Glomerular endothelial cell (primary cell): ENCODE measurements at places on chromosomes 6 and 20.

- DNase-seq = no peak
These were observed 705.9 kb downstream of the PTPRT start for GRCh38 chr20:42483730-42484303.

GRCh38 chr20:46359233-46359751, 47.1 kb downstream of the ELMO2 start:
- no peak for DNase-seq

GRCh38 chr6:7505189-7505699, 36.2 kb upstream of the DSP start:
- DNase-seq = no peak

DNA sequence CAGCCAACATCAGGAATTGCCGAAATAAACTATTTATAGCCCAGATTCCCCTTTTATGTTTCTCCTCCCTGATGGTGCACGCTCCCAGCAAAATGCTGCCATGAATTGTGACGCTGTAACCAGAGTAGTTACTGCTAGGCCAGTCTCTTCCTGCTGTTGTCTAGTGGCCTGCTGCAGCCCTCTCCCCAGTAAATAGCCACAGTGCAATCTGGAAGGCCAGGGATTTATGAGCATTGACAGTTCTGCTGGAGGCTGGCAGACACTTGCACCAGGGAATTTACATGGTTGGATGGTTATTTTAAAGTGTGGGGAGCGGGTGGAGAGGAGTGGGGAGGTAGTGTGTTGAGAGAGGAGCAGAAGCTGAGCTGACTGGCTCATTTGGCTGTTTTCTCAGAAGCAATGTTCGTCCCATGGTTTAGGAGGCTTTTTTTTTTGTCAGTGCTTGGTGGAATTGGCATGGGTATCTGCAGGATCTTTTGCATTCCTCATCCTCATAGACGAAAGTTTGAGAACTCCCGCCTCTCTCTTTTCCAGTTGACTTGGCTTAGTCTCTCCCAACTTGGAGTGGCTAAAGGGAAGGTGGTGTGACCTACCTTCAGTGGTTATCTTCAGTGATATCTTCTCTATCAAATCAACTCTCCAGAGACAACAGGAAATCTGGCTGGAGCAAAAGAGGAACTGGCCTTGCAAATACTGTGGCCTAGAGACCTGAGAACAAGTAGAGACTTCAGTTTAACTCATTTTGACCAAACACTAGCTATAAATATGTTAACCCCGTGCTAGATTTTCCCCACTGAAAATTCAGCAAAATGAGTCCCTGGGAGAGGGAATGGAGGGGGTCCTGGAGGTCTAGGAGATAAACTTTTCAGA, 99.3 kb upstream of the VSTM2L start:
- no peak for DNase-seq

DNA sequence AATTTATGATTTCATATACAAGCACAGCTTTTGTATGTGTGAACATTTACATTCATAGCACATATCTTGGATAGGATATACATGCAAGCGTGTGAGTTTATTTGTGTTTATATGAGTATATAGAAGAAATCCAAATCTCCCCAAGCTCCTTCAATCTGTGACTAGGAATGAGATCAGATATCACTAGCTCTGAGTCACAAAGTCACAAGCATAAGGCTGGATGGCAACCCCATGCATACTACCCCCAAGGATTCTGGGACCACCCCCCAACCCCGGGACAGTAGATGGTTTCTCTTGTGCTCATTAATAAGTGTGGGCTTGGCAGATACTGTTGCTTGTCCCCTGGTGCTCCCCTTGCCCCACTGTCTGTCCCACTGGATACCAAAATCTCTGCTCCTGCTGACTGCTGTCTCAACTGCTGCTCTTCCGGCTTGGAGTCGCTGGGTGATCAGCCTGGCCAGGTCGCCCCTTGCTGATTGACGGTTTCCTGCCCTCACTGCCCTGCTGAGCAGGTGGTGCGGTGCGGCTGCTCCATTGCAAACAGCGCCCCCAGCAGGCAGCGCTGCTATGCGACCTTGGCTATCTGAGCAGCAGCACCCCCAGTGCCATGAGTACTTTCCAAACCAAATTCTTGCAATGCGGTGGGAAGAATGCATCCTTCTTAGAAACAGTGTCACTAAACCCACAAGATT, 279.4 kb downstream of the CD83 start:
- no peak for DNase-seq

DNA sequence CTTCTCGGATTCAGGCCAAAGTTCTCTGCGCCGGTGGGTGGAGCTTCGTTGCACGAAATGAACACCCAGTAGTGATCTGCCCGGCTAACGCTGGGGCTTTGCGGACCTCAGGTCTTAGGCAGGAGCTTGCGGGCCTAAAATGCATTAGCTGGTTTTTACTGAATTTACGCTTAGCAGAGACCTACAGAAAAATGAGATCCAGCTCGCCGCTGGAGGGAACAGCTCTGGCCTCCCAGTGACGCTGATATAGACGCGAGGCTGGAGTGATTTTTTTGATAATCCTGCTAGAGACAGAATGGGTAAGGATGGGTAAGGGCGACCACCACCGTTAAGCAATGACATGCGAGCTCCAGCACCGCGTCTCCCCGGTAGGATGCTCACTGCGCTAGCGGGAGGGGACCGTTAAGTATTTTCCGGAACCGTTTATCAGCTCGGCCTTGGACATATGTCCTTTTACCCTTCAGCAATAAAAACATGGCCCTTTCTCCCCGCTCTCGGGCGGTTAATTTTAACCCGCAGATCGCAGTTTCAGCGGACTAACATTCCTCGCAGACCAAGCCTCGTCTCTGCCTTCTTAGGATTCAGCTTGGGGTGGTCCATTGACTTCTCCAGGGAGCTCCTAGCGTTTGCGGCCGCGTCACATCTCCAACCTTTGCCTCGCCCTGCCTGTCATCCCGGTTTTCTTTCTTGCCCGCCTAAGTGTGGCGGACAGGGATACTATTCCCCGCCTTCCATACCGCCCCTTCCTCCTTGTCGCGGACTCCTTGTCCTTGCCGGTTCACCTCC, 109.3 kb downstream of the GPX5 start:
- DNase-seq = no peak

- no peak for DNase-seq
These were observed 22.9 kb upstream of the TMEM30A start for GRCh38 chr6:75307364-75308004.

- no peak for DNase-seq
These were observed 118.1 kb downstream of the CEBPB start for GRCh38 chr20:50308513-50309279.

- no peak for DNase-seq
These were observed 17.9 kb upstream of the RUNX2 start for GRCh38 chr6:45310118-45310788.

DNA sequence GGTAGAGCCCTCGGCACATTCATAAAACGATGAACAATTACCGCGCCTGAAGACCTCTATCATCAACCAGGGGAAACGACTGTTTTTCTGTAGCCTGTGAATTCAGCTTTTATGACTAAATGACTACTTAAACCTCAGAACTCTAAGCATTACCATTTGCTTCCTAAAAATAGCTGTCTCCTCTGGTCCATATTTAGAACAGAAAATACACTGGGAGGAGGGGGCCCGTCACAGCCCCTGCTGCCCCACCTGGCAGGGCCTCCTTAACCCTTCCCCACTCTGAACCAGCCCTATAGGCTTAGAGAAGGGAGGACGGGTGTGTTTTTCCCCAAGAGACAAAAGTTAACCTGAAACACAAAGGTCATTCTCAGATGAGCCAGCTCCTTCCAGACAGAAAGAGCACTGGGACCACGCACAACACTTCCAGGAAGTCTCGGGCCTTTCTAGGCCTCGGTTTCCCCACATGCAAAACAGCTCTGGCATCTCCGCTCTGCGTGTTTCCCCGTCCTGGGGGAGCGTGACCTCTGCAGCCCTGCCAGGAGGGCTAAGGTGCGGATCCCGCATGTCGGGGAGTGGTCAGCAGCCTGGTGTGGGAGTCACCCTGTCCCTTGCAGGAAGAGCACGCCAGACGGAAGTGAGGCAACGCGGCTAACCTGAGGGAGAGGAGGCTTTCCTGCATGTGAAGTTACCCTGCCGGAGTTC, 193.9 kb downstream of the DLL1 start:
- no peak for DNase-seq

- no peak for DNase-seq
These were observed 75.6 kb upstream of the RNF24 start for GRCh38 chr20:4090756-4091489.

GRCh38 chr6:44007818-44008621, 119.2 kb downstream of the MRPL14 start:
- DNase-seq = no peak

- DNase-seq = no peak
These were observed 345.9 kb downstream of the TAF4 start for GRCh38 chr20:61719691-61720347.

- no peak for DNase-seq
These were observed 48.4 kb downstream of the MTFR2 start for GRCh38 chr6:136201732-136202131.

GRCh38 chr6:91268941-91269340, 682.1 kb upstream of the MAP3K7 start:
- DNase-seq = no peak

DNA sequence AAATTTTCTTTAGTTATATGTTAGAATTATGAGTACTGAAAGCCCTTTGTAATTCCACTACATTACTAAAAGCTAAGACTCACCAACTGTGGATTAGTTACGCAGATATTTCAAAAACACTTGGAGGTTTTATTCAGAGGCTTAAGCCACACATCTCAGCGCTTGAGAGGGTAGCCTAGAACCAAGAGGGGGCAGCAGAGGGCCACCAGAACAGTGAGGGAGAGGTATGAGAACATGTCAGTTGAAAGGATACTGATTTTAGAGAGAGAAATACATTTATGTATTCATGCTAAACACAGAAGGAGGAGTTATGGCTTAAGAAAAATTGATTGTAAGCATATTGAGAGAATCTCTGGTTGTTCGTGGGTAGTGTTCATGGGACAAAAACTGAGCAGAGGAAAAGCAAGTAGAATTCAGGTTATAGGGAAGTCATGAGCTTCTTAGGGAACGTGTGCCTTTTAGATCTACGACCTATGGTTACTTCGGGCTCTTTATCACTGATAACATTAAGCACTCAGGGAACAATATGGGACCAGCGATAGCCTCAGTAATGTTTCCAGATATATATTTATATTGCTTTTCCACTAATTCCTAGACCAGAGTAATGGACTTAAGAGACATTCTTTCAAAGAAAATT, 20.4 kb upstream of the SERINC1 start:
- peak; percentile 42 for DNase-seq

- DNase-seq = no peak
These were observed 36.2 kb upstream of the ZMYND8 start for GRCh38 chr20:47392721-47393073.

GRCh38 chr20:61891916-61892649, 173.6 kb downstream of the TAF4 start:
- no peak for DNase-seq

- no peak for DNase-seq
These were observed 45.9 kb upstream of the POU5F1 start for GRCh38 chr6:31216208-31216898.

GRCh38 chr20:24460712-24461111, 8.7 kb upstream of the SYNDIG1 start:
- DNase-seq = no peak

- DNase-seq = no peak
These were observed 19.6 kb downstream of the NTSR1 start for GRCh38 chr20:62728028-62728780.

GRCh38 chr6:43159599-43159998, 11.5 kb upstream of the SRF start:
- no peak for DNase-seq

- no peak for DNase-seq
These were observed 883 bp upstream of the DBNDD2 start for GRCh38 chr20:45407067-45407745.

- no peak for DNase-seq
These were observed at the start of gene PHF1 for GRCh38 chr6:33410711-33411631. PHF1 (plus strand) TSS chr6:33411014; CDS start chr6:33412264, 1,250 bp downstream.

DNA sequence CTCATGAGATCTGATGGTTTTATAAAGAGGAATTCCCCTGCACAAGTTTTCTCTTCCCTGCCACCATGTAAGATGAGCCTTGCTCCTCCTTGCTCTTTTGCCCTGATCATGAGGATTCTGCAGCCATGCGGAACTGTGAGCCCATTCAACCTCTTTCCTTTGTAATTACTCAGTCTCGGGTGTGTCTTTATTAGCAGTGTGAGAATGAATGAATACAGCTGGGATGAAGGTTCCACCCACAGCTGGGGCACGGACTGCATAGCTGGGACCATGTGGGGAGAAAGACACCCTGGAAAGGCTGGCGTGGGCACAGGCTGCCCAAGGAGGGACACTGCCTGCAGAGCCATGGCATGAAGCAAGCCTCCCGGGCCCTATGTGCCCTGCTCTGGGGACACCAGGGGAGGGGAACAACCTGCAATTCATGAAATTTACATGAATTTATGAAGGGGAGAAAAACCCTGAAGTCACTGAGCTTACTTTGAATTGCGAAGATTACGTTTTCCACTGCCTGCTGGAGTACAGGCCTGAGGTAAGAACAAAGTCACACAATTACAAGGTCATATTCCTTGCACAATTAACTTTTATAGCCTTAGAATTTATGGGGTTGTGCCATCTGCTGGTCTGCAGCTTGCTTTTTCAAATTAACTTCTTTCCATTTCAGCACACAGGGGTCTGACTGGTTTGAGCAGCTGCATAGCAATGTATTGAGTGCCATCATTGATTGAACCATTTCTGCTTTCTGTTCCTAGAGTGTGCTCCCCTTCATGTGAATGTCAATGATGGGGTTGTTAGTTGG, 46.2 kb downstream of the SLC22A1 start:
- no peak for DNase-seq

GRCh38 chr6:36822506-36823269, 16.6 kb downstream of the CPNE5 start:
- peak; percentile 98 for DNase-seq

- DNase-seq = peak; percentile 22
These were observed 213.0 kb upstream of the CITED2 start for GRCh38 chr6:139587469-139587868.

DNA sequence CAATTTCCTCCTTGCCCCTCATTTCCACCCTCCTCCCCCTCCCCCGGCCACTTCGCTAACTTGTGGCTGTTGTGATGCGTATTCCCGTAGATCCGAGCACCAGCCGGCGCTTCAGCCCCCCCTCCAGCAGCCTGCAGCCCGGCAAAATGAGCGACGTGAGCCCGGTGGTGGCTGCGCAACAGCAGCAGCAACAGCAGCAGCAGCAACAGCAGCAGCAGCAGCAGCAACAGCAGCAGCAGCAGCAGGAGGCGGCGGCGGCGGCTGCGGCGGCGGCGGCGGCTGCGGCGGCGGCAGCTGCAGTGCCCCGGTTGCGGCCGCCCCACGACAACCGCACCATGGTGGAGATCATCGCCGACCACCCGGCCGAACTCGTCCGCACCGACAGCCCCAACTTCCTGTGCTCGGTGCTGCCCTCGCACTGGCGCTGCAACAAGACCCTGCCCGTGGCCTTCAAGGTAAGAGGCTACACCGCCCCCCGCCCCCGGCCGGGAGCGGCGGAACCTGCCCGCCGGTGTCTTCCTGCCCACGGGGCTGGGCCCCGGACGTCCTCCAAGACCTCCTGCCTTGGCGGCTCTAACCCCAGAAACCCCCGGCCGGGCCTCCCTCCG, 44.9 kb upstream of the SUPT3H start:
- DNase-seq = no peak

GRCh38 chr20:3672547-3673171, 9.2 kb downstream of the ADAM33 start:
- DNase-seq = no peak

GRCh38 chr6:11328613-11329247, 96.3 kb upstream of the NEDD9 start:
- no peak for DNase-seq

- DNase-seq = no peak
These were observed 3.4 kb downstream of the COL9A1 start for GRCh38 chr6:70299456-70299855.

GRCh38 chr20:48864738-48865318, 37.0 kb upstream of the PREX1 start:
- DNase-seq = no peak

GRCh38 chr6:77650098-77650663, 2.7 kb upstream of the MEI4 start:
- DNase-seq = no peak
